NCI-H2081 treated with DMSO at 0.1 percent for 48 hours (cell line): ENCODE measurements at places on chromosomes 7 and 10.

GRCh38 chr7:106345421-106346166 is 60.8 kb upstream of the NAMPT start:
- DNase-seq = no peak

GRCh38 chr7:155729847-155730246 is 82.4 kb downstream of the SHH start:
- no peak for DNase-seq

- DNase-seq = no peak
These were observed 111.3 kb upstream of the ASAH2 start for GRCh38 chr10:50362547-50363125.

- DNase-seq = no peak
These were observed 82.2 kb downstream of the CFAP58 start for GRCh38 chr10:104435822-104436221.

- DNase-seq = peak; percentile 50
These were observed 165.3 kb downstream of the AGMO start for GRCh38 chr7:15396210-15397158.

DNA sequence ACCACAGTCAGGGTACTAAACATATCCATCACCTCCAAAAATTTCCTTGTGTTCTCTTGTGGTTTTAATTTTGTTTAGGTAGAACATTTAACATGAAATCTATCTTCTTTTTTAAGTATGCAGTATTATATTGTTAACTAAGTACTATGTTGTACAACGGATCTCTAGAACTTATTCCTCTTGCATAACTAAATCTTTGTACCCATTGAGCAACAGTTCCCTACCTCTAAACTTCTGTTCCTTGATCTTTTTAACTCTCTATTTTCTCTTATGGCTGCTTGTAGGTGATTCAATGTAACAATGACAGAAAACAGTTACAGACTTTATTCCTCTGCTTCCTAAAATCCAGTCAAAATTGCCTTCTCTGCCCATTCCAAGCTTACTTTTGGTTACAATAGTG is 9.9 kb downstream of the NRG3 start:
- no peak for DNase-seq

DNA sequence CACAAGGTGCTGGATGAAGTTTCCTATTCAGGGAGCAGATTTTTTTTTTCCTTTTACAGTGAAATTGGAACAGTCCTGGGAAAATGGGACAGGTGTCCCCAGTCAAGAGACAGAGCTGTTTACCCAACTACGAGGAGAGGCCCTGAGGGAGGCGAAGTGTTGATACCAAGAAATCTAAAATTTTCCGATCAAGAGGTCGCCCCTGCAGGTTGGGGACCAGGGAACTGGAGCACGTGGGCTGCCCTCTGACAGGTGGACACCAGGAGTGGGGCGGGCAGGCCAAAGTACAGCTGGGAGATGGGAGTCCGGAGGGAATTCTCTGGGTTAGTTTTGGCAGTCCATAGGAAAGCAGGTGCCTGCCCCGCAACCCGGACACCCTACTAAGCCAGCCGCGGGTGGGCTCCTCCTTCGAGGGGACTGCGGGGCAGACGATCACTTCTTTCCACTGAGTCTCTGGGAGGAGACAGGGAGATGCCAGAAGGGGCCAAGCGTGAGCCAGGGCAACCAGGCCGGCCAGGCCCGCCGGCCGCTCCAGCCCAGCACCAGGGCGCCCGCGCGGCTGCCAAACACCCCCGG is 965 bp upstream of the CAMK1D start:
- no peak for DNase-seq

- DNase-seq = no peak
These were observed 662 bp downstream of the NRCAM start for GRCh38 chr7:108455551-108455997.

GRCh38 chr7:36037121-36037662 is 115.9 kb upstream of the EEPD1 start:
- no peak for DNase-seq

DNA sequence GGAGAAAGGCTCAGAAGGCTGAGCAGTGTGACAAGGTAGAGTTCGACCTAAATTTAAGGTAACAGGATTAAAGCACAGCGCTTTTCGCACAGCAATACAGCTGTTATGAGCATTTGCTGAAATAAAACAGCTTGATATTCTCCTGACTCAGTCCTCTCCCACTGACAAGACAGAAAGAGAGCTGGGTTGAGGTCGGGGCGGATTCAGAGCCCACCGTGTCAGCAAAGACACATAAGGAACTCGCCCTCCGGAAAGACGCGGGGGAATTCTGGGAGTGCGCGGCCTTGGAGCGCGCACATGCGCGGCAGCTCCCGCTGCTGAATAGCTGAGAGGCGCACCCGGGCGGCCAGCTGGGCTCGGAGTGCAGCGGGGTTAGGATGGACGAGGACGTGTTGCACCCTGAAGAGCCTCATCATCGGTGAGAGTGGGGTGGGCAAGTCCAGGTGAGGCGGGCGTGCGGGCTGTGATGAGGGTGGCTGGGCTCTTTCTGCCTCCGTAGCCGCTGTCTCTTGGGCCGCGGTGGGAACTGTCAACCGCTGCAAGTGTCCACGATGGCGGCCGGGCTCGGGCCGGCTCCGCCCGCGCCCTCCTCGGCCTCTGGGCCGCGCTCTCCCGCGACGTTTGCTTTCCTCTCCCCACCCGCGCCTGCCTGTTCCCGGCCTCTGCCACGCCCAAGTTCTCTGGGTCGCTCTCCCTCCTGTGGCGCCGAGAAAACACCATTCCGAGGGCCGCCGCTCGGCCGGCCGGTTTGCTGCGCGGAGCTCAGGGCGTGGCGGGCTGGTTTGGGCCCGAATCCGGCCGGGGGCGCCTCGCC is 120.6 kb downstream of the LYZL1 start:
- DNase-seq = no peak

- DNase-seq = no peak
These were observed 637.2 kb downstream of the INHBA start for GRCh38 chr7:41065663-41066062.

DNA sequence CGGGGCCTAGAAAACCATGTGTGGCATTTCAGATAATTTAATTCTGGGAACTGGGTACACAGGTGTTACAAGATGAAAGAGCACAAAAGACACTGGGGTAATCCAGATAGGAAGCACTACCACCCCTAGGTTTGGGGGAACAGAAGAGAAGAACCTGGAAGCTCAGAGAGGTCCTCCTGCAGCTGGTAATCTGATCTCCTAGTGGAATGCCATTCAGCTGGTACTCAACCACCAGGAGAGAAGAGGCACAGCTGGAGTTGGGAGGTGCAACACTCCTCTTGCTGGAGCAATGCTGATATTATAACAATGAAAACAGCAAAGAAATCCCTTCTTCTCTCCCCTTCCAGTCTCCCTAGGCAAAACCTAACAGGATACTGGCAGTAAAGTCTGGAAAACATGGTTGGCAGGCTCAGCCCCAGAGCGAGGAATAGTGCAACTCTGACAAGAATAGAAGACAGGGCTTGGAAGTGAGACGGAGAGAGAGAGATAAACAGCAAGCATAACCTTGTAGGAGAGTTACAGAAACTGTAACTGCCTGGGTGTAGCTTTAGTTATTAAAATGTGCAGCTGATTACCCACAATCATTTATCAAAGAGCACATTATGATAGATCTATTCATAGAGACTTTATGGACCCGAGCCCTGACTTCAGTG is 35.0 kb downstream of the NRF1 start:
- DNase-seq = no peak

DNA sequence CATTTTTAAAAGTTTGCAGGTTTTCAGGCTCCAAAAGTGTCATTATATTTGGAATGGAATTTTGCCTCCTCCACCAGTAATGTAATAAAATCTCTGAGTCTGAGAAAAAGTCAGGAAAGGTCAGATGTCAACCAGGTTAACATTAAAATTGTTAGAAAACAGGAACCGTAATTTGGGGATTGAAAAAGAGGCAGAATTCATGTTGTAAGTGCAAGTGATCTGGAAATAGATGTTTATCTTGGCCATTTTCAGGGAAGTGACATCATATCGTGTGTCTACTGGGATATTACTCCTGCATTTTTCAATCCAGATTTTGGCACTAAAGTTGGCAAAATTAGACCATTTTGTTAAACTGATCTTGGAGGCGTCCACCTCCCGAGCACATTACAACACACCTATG is 428.5 kb upstream of the MGMT start:
- DNase-seq = no peak

- DNase-seq = no peak
These were observed 126.1 kb upstream of the FRMD4A start for GRCh38 chr10:14456870-14457266.

- DNase-seq = no peak
These were observed 1.4 kb upstream of the CLRN3 start for GRCh38 chr10:127894146-127894545.

GRCh38 chr10:86077871-86078638 is 288.5 kb downstream of the GRID1 start:
- DNase-seq = no peak
